Suppressor macrophage treated with lipopolysaccharide for 4 hours (primary cell): ENCODE measurements at places on chromosomes 2 and 18.

DNA sequence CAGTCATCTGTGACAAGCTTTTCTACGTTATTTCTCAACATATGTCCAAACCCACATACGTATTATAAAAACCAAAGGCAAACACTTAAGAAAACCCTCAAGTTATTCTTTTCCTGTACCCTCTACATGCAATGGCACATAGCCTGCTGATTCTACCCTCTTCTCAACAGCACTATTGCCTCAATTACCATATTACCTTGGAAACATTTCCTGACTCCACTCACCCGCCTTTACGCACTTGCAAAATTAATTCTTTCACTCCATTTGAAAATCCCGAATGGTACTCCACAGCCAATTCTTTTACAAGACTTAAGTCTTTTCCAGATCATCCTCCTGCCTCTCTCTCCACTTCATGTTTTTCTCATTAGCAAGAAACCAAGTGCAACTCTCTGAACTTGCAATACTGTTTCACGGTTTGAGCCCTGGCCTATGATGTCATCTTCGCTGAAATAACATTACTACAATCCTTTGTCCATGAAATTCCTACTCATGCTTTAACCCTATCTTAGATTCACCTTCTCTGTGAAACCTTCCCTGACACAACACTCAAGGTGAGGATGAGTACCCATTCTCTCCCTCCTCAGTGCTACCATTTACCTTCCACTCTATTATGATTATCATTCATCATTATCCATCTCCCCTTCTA lies 29.0 kb downstream of the SESTD1 start:
- peak; percentile 71 for DNase-seq

DNA sequence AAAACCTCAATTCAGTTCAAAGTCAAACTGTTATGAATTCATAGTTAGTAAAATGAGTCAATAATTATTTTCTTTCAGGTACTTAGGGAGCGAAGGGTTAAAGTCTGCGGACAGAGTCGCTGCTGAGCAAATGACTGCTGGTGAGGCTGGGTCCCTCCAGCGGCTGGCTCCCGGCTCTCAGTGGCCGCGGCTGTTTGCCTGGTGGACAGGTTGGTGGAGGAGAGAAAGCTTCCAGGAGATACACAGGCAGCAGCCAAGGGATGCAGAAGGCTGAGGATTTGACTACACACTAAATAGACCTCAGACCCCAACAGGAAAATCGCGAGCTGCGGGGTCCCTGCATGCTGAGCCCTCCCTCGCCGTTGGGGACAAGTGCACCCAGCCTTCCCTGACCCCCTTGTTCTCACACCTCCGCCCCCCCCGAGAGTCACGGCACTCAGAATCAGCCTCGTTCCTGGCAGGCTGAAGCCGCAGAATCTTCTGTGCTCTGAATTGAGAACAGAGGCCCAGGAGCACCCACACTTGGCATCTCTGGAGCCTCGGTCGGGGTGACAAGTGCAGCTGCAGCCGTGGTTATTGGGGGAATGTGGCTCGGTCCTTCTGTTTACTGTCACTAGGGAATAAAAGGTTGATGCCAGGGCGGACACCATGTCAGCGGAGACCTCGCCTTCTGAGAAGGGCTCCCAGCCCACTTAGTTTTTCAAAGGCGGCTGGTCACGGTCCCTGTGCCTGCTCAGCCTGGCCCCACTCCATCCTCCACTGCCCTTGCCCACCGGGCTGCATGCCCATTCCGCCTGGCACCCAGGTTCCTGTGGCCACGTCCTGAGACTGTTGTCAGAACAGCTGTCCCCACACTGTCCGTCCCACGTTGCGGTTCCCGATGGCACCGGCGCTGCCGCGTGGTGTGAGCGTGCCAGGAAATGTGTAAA lies 74.0 kb downstream of the SLC66A2 start:
- no peak for DNase-seq

GRCh38 chr2:45765007-45765727 lies 113.7 kb downstream of the PRKCE start:
- peak; percentile 78 for DNase-seq

DNA sequence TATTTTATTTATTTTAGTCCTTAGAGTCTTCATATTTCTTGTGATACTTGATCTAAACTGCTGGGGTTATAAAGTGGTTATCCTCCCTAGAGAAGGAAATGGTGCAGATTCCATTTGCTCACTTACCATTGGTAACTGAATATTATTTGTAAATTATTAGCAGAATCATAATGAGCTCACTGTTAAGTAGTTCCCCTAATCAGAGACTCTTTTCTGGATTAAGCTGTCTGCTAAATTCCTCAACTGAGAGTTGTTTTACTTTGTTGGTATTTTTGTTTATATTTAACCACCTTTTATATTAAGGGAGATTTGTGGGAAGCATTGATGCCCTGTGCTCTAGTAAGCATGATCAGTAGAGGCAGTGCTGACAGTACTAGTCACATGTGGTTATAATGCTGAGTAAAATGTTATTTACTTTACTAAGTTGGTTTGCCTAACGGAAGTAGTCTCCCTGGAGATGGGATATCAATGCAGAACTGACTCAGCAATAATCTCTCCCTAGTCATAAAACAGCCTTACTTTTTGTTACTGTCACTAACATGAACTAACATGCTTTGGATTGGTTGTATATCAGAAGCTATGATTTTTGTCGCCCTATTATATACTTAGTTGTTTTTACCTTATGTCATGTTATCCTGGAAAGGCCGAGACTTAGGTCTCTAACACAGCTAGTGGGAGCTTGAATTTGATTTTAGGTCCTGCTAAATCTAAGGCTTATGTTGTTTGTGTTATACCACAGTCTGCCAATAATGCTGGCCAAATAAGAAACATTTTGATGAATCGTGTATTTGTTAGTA lies 166.7 kb downstream of the MCFD2 start:
- peak; percentile 29 for DNase-seq

GRCh38 chr2:7588295-7588694 lies 671.1 kb downstream of the RNF144A start:
- peak; percentile 55 for DNase-seq

DNA sequence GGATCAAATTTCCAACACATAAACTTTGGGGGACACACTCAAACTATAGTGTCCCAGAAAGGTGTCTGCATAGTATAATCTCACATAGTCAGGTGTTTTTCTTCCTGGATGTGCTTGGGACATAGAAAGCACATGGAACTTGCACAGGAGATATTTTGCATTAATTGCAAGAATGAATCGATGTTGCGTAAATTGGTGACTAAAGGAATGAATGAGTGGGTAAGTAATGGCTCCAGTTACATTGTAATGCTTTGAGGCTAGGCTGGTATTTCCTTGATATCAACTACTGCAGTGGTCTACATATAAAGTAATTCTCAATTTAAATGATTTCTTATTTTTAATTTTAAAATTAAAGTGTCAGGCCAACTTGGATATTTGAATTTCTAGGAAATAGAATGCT lies 53.4 kb downstream of the SH3RF3 start:
- peak; percentile 14 for DNase-seq

- DNase-seq, result no peak
Measured at GRCh38 chr2:115194623-115195022, 752.2 kb downstream of the DPP10 start.

DNA sequence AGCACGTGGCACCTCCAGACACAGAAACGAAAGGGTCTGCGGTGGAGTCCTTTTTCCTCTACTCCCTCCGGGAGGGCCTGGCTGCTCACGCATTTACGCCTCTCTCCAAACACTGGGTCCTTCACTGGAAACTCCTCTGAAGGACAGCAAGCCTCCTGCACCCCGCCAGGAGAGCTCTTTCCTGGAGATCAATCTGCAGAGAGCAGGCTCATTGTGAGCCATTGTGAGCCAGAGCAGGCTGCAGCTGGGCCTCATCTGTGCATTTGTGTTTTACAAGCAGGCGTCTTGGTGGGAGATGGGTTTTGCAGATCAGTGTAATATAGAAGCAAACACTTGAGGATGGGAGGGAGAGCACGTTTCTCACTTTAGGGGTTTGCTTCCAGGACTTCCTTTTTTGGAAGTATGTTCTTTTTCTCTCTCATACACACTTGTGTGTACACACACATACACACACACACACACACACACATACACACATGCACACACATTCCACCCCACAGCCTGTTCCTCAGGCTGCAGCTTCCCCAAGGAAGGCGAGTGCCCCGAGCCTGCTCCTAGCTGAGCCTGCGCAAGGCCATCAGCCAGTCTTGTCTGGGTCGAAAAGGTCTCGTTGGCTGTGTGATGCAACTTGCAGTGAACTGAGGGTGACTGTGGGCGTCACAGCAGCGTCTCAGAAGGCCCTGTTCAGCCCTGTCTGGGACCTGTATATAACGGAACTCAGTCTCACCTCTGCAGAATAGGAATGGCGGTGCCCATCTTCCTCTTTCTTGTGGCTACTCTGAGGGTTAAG lies 163.5 kb downstream of the GLI2 start:
- DNase-seq, result no peak

- DNase-seq, result no peak
Measured at GRCh38 chr2:159101755-159102489, 133.5 kb downstream of the TANC1 start.

GRCh38 chr2:109009920-109010610 lies 21.0 kb upstream of the EDAR start:
- DNase-seq, result peak; percentile 8

DNA sequence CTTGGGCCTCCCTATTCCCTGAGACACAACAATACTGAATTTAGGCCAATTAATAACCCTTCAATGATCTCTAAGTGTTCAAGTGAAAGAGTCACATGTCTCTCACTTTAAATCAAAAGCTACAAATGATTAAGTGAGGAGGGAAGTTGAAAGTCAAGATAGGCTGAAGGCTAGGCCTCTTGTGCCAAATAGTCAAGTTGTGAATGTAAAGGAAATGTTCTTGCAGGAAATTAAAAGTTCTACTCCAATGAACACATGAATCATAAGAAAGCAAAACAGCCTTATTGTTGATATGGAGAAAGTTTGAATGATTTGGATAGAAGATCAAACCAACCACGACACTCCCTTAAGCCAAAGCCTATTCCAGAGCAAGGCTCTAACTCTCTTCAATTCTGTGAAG lies 286.9 kb downstream of the MEIS1 start:
- no peak for DNase-seq

DNA sequence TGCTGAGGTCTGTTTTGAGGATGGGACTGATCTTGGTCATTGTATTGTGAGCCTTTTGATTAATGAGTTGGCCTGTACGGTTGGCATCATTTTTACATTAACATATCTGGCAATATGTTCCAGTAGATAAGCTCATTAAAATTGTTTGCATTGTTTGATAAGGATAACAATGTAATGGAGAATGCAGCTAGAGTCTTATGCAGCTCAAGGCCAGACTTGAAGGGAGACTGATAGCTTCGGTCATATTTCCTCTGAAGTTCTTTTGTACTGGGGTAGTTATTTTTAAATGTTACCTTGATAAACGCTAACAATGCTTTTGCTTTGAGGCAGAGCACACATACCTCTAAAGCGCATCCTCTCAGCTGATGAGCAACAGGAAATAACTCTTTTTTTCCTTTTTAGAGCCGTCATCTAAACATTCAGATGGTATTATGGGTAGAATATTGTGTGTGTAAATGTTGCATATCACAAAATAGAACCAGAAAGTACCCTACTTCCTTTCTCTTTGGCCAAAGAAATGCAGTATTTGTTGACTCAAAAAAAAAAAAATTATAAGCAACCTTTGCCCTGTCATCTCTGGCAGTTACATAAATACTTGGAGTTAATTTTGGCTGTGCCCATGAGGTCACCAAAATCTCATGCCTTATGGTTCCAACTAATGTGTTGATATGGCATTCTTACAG lies 1.3 kb downstream of the MAPRE2 start:
- peak; percentile 63 for DNase-seq

DNA sequence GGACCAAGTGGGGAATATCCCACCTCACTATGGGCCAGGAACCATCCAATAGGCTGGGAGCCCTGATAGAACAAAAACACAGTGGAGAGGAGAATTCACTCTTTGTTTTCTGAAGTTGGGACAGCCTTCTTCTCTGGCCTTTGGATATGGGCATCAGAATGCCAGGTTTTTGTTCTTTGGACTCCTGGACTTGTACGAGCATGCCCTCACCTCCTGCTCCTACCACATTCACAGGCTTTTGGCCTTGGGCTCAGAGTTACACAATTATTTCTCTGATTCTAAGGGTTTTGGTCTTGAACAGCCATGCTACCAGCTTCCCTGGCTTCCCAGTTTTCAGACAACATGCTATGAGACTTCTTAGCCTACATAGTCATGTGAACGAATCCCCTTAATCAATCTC lies 732.9 kb upstream of the VRK2 start:
- no peak for DNase-seq

DNA sequence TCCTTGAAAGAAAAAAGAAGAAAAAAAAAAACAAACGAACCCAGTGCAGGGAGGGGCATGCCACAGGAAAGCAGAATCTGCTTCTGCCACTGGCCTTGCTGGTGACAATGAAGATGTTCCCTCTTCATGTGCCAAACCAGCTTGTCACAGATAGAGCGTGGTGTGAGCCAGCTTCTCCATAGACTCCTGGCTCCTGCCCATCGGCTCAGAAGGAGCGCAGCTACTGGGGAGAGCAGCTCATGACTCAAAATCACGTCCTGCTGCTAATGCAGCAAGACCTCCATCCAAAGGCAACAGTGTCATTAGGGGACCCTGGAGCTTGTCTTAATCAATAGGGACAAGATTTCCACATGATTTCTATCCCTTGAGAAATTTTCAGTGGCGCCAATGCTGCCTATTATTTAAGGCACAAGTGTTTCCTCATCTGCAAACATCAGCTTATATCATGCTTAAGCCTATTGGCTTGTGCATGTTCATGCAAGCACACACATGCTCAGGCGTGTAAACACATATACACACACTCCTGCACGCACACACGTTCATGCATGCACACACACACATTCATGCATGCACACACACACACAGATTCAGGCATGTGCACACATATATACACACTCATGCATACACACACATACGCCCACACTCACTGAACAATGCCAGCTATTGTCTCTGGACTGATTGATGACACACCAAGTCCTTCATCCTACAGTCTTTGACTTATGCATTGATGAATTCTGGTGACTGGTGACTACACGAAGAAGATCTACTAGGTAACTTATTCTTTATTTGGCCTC lies 682.0 kb upstream of the ID2 start:
- DNase-seq, result no peak

DNA sequence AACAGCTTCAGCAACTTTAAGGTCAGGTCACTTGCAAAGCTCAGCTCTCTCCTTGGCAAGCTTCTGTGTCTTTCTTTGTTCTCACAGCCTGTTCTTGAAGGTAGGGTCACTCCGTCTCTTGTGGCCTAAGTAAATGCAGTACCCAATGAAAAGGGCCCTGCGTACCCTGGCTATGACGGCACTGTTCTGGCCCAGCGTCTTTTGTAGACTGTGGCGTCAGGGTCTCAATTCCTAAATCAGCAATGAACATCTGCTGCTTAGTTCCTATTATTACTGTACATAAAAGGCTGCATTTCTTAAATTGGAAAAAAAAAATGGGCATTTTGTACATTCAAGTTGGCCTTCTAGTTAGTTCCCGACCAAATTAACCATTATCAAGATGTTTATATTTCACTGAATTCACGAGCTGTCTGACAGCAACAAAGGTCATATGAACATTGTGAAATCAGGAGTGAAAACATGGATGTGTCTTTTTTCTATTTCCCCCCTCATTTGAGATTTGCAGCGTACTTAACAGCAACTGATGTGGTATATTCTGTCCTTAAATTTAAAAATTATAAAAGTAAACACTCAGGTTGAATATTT lies 17.0 kb upstream of the MTCL1 start:
- no peak for DNase-seq

GRCh38 chr2:240970816-240971215 lies 27.6 kb upstream of the SNED1 start:
- DNase-seq, result no peak

- peak; percentile 56 for DNase-seq
Measured at GRCh38 chr2:179170901-179171300, 93.7 kb downstream of the SESTD1 start.
